Hematopoietic multipotent progenitor cell treated with erythropoietin and hydrocortisone succinate and interleukin-3 and kit ligand, for 6 days (in vitro differentiated cells): ENCODE measurements at places on chromosomes 13 and 19.

GRCh38 chr19:35882114-35882832 is 13.9 kb downstream of the APLP1 start:
- DNase-seq: peak; percentile 81

DNA sequence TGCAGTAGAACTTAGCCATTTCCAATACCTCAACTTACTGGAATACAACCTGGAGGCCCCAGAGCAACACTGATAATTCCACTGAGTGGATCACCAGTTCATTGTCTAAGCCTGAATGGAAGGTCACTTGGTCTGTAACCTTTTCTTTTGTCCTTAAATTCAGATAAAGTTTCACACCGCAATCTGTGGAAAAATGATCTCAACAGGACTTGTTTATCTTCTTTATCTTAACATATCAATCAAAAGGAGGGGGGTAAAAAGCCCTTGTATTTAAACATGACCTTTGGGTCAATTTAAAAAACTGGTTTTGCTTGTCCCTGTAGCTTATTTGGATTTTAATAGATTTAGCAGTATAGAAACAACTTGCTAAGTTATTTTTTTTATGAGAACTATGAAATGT is 21.6 kb downstream of the SAE1 start:
- DNase-seq: no peak

GRCh38 chr19:4061683-4062418 is 4.8 kb downstream of the ZBTB7A start:
- DNase-seq: no peak

DNA sequence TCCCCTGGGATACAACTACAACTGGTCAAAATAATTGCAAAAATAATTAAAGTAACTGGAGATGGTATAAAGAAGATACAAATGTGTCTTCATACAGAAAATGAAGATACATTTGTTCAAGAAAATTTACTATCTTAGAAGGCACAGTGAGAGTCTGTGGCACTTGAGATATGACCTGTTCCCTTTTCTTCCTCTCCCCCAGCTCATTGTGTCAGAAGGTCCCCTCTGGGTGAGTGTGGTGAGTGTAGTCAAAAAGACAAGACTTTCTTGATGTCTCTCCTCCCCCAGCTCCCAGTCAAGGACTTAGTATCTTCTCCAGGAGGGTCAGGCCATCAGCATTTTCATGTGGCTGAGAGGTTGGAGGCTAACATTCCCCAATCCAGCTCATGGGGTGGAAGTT is 51.7 kb downstream of the EDNRB start:
- peak; percentile 19 for DNase-seq

DNA sequence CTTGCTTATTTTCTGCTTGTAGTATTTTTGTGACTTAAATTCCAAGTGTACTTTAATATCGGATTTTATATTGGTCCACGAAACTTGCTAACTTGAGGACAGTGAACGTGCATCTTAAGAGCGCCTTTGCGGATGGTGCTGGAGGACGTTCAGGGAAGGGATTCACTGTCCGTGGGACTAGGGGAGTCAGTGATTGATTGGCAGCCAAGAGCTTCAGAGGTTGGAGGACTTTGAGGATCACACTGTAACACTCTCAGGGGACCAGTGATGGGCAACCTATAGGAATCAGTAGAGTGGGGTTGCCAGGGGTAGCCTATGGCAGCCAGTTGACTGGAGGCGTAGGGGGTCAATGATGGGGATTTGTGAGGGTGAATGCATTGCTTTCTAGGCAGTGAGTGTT is 516 bp downstream of the ZNF175 start:
- peak; percentile 33 for DNase-seq

DNA sequence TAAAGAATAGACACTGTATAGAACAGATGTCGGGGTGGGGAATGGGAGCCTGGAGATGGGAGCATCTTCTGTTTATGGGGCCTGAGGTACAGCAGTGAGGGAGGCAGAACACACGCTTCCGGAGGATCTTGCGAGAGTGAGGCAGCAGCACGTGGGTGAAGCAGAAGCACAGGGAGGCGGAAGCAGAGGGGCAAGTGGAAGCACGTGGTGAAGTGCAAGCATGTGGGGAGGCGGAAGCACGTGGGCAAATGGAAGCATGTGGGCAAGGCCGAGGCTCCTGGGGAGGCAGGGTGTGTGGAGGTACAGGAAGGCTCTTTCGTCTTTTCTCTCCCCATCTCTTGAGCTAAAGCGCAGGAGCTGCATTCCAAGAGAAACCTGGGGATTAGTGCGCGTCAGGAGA is 198.4 kb downstream of the ATP8A2 start:
- no peak for DNase-seq

GRCh38 chr13:112331675-112332074 is 44.5 kb upstream of the SPACA7 start:
- no peak for DNase-seq

DNA sequence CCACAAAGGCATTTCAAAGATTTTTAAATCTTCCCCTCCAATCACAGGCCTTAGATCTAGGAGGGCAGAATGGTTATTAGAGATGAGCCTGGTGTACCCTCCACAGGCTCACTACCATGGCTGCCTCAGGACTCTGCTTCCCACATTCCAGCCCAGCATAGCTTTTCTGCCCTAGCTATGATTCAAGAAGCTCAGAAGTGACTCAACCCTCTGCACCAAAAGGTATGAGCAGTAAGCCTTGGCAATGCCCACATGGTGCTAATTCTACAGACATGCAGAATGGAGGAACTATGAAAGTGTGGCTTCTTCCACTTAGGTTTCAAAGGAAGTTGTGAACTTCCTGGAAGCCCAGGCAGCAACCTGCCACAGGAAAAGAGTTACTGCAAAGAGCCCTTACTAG is 786.2 kb downstream of the SLITRK6 start:
- no peak for DNase-seq

DNA sequence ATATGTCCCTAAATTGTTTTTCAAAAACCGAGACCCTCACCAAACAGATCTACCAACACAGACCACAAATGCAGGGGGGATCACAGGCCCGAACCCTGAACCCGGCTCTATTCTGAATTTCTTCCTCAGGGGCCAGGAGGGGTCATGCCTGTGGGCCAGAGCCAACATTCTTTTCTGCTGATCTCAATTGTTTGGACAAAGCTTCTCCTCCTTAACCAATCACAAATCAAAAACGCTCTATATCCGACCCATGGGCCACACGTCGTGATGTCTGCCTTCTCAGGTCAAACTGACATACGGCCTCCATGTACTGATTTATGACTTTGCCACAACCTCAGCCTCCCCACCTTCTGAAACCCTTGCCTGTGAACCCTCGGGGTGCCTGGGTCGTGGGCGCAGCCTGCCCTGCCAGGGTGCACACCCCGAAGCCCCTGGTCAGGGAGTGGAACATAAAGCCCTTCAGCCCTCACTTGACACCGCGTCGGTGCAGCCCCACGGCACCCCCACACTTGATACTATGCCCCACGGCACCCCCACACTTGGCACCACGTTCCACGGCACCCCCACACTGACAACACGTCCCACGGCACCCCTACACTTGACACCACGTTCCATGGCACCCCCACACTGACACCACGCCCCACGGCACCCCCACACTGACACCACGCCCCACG is 58.4 kb upstream of the C13orf46 start:
- DNase-seq: no peak

GRCh38 chr13:37889102-37889501 is 19.5 kb upstream of the TRPC4 start:
- no peak for DNase-seq

DNA sequence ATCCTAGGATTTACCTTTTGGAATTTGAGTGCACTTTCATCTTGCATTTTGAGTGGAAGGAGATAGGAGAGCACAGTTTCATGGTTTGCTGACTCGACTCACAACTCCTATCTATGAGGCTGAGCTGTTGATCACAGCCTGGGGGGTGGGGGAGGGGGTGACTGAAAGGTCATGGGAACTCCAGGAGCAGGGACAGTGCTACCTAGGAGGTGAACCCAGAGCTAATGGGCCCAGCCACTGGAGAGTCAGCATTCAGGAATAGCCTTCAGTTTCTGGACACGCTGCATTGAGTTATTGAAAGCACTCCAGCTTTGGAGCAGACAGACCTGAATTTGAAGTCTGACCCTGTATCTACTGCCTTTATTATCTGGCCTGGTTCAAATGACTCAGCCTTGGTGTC is 339.9 kb downstream of the SLC7A1 start:
- DNase-seq: no peak

- DNase-seq: no peak
Observed at GRCh38 chr19:3268326-3268725, 43.9 kb downstream of the CELF5 start.

DNA sequence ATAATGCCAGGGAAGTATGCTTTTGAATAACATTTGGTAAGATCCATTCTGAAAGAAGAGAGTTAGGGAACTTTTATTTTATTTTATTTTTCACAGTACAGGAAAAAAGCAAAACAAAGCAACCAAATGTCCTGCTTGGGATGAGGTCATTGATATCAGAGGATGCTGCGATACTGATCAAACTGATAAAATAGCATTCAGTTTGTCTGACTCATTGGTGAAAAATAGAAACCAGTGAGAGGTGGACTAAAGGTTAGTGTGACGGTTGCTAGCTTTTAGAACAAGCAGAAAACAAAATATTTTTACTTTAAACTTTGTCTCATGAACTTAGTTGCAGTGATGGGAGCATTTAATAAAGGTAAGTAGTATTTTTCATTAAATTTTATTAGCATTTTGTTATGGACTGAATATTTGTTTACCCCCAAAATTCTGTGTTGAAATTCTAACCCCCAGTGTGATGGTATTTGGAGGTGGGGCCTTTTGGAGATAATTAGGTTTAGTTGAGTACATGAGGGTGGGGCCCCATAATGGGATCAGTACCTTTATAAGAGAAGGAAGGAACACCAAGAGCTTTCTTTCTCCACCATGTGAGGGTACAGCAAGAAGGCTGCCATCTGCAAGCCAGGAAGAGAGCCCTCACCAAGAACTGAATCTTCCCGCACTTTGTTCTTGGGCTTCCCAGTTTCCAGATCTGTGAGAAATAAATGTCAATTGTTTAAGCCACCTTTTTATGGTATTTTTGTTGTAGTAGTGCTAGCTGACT is 37.3 kb downstream of the ITGBL1 start:
- DNase-seq: no peak

DNA sequence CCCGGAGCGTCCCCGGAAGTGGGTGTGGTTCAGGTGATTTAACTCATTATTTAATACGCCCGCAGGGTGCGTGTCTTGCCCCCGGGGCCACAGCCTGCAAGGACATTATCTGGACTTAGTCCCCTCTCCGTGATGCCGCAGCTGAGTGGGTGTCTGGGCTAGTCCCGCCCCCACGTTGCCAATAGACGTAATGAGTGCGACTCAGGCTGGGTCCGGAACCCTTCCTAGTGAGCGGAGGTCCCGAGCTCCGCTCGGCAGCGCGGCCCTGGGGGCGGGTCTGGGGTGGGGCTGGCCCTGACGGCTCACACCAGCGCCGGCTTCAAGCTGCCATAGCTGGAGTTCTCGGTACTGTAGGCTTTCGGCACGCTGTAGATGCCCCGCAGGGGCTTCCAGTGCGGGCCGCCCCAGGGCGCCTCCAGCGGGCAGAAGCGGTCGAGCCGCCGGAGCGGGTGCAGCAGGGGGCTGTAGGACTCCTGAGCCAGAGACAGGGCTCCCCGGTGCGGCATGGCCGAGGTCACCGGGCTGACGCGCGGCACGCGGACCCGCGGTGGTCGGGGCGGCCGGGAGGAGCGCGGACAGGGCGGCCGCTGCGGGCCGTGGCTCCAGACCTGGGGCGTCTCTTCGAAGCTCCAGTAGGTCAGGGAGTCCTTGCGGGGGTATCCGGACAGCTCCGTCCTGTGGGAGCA is 918 bp upstream of the LHB start:
- DNase-seq: peak; percentile 77

- no peak for DNase-seq
Observed at GRCh38 chr13:41751734-41752445, 209.0 kb downstream of the VWA8 start.

GRCh38 chr13:111184458-111185401 is 69.6 kb downstream of the ARHGEF7 start:
- no peak for DNase-seq

DNA sequence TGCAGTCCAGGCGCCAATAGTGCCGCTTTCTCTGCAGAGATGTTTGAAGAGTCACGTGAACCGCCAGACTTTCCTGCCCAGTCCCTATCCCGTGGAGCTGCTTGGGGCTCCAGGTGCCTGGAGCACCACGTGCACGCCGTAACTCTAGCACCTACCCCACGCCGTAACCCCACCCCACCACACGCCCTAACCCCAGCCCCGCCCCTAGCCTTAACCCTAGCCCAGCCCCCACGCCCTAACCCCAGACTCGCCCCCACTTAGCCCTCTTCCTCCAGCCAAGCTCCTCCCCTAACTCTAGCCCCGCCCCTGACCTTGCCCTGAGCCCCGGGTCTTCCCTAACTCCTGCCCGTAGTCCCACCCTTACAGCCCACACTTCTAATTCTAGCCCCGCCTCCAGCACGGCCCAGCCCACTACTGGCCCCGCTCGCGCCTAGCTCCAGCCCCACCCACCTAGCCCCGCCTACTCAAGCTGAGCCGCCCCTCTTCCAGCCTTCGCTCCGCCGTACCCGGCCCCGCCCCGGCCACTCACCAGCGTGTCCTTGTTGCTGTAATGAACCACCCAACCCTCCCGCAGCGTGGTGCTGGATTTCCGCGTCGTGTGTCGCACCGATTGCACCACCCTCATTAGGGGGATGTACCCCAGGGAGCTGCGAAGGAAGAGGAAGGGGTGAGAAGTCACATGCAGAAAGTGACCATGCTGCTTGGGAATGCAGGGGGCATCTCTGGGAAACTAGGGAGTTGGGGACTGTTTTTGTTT is 19.5 kb downstream of the PRKD2 start:
- DNase-seq: peak; percentile 73

DNA sequence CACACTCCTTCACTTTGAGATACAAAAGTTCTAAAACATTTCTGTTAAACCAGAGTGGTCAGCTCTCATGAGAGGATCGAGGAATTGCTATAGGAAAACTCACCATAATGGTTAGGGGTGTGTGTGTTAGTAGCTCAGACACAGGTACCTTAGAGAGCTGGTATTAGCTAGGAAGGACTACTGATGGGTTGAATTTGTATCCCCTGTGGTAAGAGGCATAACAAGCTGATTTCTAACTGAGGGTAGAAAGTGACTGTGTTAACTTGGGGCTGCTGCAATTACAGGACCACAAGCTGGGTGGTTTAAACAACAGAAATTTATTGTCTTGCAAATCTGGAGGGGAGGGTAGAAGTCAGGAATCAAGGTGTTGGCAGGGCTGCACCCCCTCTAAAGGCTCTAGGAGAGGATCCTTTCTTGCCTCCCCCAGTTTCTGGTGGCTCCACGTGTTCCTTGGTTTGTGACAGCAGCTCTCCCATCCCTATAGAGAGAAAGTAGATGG is 17.4 kb downstream of the LEUTX start:
- no peak for DNase-seq
